Suprapubic skin (tissue), 4 donors: ENCODE measurements at places on chromosomes 4 and X. TPM values are rescaled to one million over a fixed set of nuclear protein-coding genes. Genes with fewer than 3 reads are reported as not detected.

DNA sequence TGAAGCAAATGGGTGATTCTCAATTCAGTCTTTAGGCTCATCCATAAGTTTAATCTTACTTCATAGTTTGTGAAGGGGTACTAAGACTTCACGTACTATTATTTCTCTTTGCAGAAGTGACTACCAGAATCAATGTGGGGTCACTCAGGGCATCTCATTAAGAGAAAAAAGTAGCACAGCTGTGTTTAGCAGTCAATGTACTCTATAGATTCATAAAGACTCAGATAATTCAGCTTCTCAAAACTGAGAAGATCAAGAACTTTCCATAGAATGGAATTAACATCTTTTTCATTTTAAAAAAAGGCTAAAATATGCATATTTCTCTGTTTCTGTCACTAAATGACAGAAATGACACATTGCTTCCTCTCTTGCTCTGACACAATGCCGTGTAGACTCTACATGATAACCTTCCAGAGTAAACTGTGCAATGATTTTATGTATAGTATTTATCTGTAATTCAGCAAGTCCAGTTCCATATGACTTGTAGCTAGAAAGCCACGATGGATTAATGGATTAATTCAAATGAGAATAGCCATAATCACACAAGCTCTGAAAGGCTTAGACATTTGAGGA is 20.3 kb upstream of the LSM6 start:
- H3K27me3 ChIP-seq: no peaks in the 10 kb centered on the region
- peaks cover 3% of the 10 kb centered on the region for H3K4me1 ChIP-seq
- no peak for DNase-seq

GRCh38 chr4:5710065-5710960 is 688 bp upstream of the EVC start:
- H3K4me3 ChIP-seq: peak overlapping the region; percentile 62
- H3K27ac ChIP-seq: peak overlapping the region; percentile 66
- DNase-seq: no peak
- H3K27me3 ChIP-seq: no peaks in the 10 kb centered on the region
- H3K4me1 ChIP-seq: peaks cover 62% of the 10 kb centered on the region

DNA sequence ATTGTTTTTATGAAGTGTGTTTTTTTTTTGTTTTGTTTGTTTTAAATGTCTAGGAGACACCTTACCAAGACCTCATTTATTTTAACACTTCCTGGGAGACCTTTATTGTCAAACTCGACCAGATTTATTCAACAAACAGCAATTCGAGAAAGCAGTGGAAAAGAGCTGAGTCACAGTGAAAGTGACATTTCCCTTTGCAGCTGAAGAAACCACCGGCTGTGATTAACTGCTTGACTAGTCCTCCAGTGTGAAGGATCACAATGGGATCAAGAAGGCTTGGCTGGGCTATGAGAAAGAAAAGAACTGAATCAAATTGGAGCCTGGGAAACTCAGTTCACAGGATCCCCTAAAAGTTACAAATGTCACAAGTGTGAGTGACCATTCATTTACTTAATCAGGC is 11.9 kb upstream of the ADH7 start:
- no peaks in the 10 kb centered on the region for H3K27me3 ChIP-seq
- no peak overlapping the region for H3K4me3 ChIP-seq
- no peaks in the 10 kb centered on the region for H3K36me3 ChIP-seq
- no peak overlapping the region for H3K27ac ChIP-seq

- H3K27me3 ChIP-seq: no peaks in the 10 kb centered on the region
- no peak for DNase-seq
- no peaks in the 10 kb centered on the region for H3K36me3 ChIP-seq
- H3K4me3 ChIP-seq: no peak overlapping the region
- no peaks in the 10 kb centered on the region for H3K4me1 ChIP-seq
These were observed 172.7 kb upstream of the ARHGAP24 start for GRCh38 chr4:85302193-85302736.

GRCh38 chrX:54921427-54922021 is 900 bp downstream of the TRO start:
- no peaks in the 10 kb centered on the region for H3K36me3 ChIP-seq
- DNase-seq: no peak
- peak overlapping the region; percentile 51 for H3K4me3 ChIP-seq
- no peaks in the 10 kb centered on the region for H3K27me3 ChIP-seq
- peaks cover 6% of the 10 kb centered on the region for H3K4me1 ChIP-seq

DNA sequence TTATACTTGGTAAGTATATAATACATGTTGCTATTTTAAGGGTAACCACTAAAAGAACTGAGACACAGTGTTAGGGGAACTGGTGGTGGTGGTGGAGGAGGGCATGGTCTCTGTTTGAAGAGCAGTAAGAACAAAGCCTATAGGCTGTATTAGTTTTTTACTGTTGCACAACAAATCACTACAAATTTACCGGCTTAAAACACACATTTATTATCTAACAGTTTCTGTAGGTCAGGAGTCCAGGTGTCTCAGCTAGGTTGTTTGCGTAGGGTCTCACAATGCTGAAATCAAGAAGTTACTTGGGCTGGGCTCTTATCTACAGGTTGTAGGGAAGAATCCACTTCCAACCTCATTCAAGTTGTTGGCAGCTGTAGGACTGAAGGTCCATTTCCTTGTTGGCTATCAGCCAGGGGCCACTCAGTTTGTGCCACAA is 52.6 kb downstream of the CASK start:
- peaks cover 4% of the 10 kb centered on the region for H3K4me1 ChIP-seq
- H3K4me3 ChIP-seq: no peak overlapping the region
- no peaks in the 10 kb centered on the region for H3K36me3 ChIP-seq
- no peak overlapping the region for H3K27ac ChIP-seq
- DNase-seq: no peak
- no peaks in the 10 kb centered on the region for H3K27me3 ChIP-seq

- H3K27me3 ChIP-seq: no peaks in the 10 kb centered on the region
- peaks cover 14% of the 10 kb centered on the region for H3K4me1 ChIP-seq
- peaks cover 10% of the 10 kb centered on the region for H3K36me3 ChIP-seq
- no peak for DNase-seq
These were observed 16.6 kb downstream of the DCUN1D4 start for GRCh38 chr4:51859476-51860031.

GRCh38 chr4:154120006-154120676 is 331.3 kb upstream of the SFRP2 start:
- no peak overlapping the region for H3K4me3 ChIP-seq
- DNase-seq: no peak
- no peak overlapping the region for H3K27ac ChIP-seq
- H3K36me3 ChIP-seq: no peaks in the 10 kb centered on the region
- no peaks in the 10 kb centered on the region for H3K27me3 ChIP-seq
- no peaks in the 10 kb centered on the region for H3K4me1 ChIP-seq

- no peak for DNase-seq
- H3K4me3 ChIP-seq: no peak overlapping the region
- no peak overlapping the region for H3K27ac ChIP-seq
- no peaks in the 10 kb centered on the region for H3K27me3 ChIP-seq
- no peaks in the 10 kb centered on the region for H3K4me1 ChIP-seq
These were observed 329.0 kb downstream of the STIM2 start for GRCh38 chr4:27189683-27190082.

DNA sequence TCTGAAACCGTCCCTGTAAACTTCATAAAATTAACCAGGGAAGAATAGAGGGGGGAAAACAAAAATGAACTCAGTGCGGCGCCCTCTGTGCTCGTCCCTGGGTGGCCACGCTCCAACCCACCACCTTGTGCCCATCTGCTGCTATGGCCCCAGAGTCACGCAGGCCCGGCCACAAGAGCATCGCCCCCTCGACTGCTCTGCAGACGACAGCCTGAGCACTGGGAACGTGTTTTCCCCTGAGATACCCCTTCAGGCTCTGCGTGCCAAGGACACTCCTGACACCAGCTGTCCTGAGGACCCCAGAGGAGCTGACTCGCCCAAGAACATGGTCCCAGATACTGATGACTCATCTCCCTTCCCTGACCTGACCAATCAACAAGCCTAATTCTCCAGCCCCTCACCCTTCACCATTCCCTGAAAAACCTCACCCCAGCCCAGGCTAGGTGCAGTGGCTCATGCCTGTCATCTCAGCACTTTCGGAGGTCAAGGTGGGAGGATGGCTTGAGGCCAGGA is 64.1 kb upstream of the GPR78 start:
- H3K4me3 ChIP-seq: no peak overlapping the region
- no peaks in the 10 kb centered on the region for H3K36me3 ChIP-seq
- no peak for DNase-seq
- no peak overlapping the region for H3K27ac ChIP-seq
- H3K4me1 ChIP-seq: no peaks in the 10 kb centered on the region

- DNase-seq: no peak
- no peaks in the 10 kb centered on the region for H3K27me3 ChIP-seq
- H3K4me1 ChIP-seq: peaks cover 6% of the 10 kb centered on the region
- no peak overlapping the region for H3K27ac ChIP-seq
- no peak overlapping the region for H3K4me3 ChIP-seq
These were observed 29.2 kb downstream of the GRID2 start for GRCh38 chr4:92333016-92333415.

- H3K27me3 ChIP-seq: no peaks in the 10 kb centered on the region
- H3K4me1 ChIP-seq: peaks cover 18% of the 10 kb centered on the region
- no peak overlapping the region for H3K27ac ChIP-seq
- no peak overlapping the region for H3K4me3 ChIP-seq
- DNase-seq: no peak
These were observed 53.4 kb upstream of the ZCCHC13 start for GRCh38 chrX:74250574-74250973.

- no peak overlapping the region for H3K27ac ChIP-seq
- H3K4me3 ChIP-seq: no peak overlapping the region
- no peaks in the 10 kb centered on the region for H3K36me3 ChIP-seq
- no peaks in the 10 kb centered on the region for H3K4me1 ChIP-seq
These were observed 49.9 kb upstream of the TENM3 start for GRCh38 chr4:182193311-182193710.

- H3K27ac ChIP-seq: no peak overlapping the region
- H3K36me3 ChIP-seq: no peaks in the 10 kb centered on the region
- no peak for DNase-seq
- no peaks in the 10 kb centered on the region for H3K27me3 ChIP-seq
These were observed 189.6 kb downstream of the TMEM47 start for GRCh38 chrX:34467437-34467836.

- no peak overlapping the region for H3K27ac ChIP-seq
- no peak for DNase-seq
- no peak overlapping the region for H3K4me3 ChIP-seq
- H3K27me3 ChIP-seq: no peaks in the 10 kb centered on the region
- H3K4me1 ChIP-seq: peaks cover 54% of the 10 kb centered on the region
These were observed 18.2 kb downstream of the UBE2D3 start for GRCh38 chr4:102809190-102809589.

DNA sequence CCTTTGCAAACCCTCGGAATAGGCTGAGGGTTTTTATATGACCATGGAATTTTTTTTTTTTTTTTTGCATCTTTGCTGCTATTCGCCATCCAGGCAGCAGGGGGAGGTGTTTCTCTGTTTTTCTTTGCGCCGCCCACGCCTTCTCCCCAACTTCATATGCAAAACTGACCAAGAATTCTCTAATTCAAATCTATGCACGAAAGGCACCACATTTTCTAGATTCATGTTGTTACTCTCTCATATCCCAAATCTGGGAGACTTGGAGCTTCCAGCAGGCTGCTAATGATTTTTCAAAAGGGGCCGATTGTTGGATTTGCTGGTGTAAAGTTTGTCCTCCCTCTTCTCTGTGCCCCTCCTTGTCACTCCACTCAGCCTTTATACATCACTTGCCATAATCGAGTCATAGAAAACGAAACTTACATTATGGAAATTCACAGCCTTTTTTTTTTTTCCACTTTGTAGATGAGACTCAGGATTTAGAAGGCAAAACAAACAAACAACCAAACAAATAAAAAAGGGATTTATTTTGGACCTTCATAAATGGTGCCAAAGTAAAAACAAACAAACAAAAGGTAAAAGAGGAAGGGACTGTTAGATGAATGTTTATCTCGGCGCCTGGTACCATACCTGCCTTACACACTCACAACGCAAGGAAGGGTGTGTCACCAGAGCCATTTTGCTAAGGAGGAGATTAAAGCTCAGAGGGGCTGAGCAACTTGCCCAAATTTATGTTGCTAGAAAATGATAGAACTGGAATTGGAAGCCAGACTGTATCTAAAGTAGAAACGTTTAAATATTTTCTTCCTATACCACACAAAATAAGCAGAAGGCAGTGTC is 29.3 kb upstream of the BOD1L1 start:
- no peak for DNase-seq
- no peaks in the 10 kb centered on the region for H3K27me3 ChIP-seq
- H3K4me1 ChIP-seq: peaks cover 13% of the 10 kb centered on the region
- H3K4me3 ChIP-seq: peak overlapping the region; percentile 31
- H3K36me3 ChIP-seq: no peaks in the 10 kb centered on the region
- H3K27ac ChIP-seq: no peak overlapping the region

GRCh38 chr4:153781717-153782416 is 7.0 kb downstream of the SFRP2 start:
- no peak overlapping the region for H3K27ac ChIP-seq
- peaks cover 8% of the 10 kb centered on the region for H3K27me3 ChIP-seq
- DNase-seq: no peak
- H3K4me1 ChIP-seq: no peaks in the 10 kb centered on the region
- H3K4me3 ChIP-seq: no peak overlapping the region

DNA sequence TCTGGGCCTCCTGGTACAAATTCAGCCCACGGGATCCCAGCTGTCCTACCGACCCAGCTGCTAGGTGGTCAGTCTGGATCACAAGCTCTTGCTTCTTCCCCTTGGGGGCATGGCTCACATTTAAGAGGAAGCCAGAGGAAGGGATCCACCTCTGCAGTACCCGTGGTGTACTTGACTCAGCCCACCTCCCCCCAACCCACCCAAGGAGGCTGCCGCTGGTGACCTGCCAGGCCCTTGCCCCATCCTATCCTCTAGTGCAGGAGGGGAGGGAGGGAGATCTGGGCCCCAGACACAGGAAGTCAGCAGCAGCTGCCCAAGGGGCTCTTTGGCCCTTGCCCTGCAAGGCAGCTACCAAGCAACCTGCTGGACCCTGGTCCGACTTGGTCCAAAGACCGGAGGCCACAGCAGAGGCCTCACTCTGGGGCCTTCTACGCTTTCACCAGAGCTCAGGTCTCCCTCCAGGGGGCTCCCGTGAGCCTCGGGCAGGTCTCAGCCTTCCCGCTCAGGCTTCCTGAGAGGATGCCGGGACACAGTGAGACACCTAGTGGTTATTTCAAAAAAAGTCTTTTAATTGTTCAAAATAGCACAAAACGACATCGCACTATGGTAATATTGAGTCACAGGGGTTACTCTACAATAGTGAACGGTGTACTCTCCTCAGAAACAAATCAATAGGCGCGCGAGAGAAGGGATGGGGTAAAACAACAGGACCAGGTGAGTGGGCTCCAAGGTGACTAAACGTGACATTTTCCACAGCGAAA is 2.7 kb upstream of the RENBP start:
- H3K36me3 ChIP-seq: peaks cover 34% of the 10 kb centered on the region
- H3K27ac ChIP-seq: no peak overlapping the region
- no peaks in the 10 kb centered on the region for H3K27me3 ChIP-seq
- peaks cover 13% of the 10 kb centered on the region for H3K4me1 ChIP-seq
- DNase-seq: no peak
- no peak overlapping the region for H3K4me3 ChIP-seq

The SMIM10L2A gene
- total RNA-seq: 5.1 TPM

The CT45A5 gene
- not detected for total RNA-seq

The CLGN gene
- total RNA-seq: 0.51 TPM

The MAPK10 gene
- total RNA-seq: 4.8 TPM

The USP17L27 gene
- not detected for total RNA-seq

The SMIM31 gene
- total RNA-seq: not detected

The APLN gene
- 0.13 TPM for total RNA-seq

The CFAP99 gene
- total RNA-seq: not detected

The P2RY8 gene
- not detected for total RNA-seq

The FAT4 gene
- total RNA-seq: 2.5 TPM
